Heart left ventricle (tissue), 16 donors: ENCODE measurements at places on chromosomes 16 and 17.
A peak's percentile ranks its signal among the peaks of the same experiment; 100 is the strongest.

- DNase-seq, result no peak
These were observed 4.1 kb downstream of the SP6 start for GRCh38 chr17:47846716-47847340.

DNA sequence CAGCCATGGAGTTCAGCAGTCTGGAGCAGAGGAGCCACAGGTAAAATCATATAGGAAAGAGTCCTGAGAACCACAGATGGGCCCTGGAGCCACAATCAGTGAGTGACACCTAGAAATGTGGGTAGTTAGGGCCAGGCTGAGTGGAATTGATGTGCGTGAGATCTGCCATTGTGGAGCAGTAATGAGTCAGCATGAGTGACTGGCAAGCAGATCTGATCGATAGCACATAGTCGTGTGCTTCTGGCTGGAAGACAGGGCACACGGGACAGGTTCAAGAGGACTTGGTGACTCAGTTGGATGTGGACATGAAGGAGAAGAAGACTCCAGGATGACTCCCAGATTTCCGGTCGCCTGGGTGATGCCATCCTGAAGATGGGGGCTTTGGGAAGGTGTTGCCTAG, 12.3 kb downstream of the ADORA2B start:
- DNase-seq, result no peak

GRCh38 chr16:89031715-89032659, 55.0 kb upstream of the CBFA2T3 start:
- no peak for DNase-seq

DNA sequence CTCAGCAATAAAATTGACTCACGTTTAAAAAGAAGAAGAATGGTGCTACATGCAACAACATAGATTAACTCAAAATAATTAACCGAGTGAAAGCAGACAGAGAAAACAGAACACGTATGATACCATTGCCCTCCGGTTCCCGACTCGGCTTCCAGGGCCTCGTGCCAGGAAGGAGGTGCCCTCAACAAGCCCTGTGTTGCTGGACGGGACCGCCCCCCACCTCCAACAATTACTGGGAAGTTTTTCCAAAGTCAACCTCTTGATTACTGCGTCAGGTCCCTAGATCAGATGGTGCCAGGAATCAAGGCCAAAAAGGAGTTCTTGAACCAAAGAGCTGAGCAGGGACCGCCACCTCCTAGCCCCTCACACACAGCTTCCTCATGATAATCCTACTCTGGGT, 20.4 kb downstream of the DNAH17 start:
- no peak for DNase-seq

DNA sequence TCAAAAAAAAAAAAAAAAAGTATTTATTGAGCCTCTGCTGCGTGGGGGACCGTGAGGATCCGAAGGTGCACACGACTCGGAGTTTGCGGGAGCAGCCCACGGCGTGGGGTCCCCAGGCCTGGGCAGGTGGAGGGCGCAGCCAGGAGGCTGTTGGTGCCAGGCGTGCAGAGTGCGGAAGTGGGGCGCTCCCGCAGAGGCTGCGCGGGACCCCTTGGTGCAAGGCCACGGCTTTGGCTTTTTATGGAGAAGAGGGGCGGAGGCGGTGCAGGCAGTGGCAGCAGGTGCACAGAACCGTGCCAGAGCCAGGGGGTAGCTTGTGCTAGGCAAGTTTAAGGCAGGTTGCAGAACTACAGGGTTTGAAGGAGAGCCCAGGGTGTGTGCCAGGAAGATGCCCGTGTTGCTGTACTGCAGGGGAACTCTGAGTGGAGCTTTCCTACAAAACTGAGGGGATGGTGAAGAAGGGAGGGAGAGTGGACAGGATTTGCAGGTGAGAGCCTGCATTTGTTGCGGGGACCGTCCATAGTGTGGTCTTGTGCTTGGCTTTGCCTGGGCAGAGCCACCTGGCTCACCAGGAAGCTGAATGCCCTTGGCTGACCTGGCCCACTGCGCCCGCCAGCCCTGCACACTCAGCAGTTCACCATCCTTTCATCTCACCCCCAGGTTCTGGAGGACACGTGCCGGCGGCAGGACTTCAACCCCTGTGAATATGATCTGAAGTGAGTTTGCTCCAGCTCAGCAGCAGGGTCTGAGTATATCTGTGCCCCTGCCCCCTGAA, 1.3 kb downstream of the ASPSCR1 start:
- DNase-seq, result no peak

GRCh38 chr17:48992444-48992843, 4.7 kb upstream of the IGF2BP1 start:
- no peak for DNase-seq

DNA sequence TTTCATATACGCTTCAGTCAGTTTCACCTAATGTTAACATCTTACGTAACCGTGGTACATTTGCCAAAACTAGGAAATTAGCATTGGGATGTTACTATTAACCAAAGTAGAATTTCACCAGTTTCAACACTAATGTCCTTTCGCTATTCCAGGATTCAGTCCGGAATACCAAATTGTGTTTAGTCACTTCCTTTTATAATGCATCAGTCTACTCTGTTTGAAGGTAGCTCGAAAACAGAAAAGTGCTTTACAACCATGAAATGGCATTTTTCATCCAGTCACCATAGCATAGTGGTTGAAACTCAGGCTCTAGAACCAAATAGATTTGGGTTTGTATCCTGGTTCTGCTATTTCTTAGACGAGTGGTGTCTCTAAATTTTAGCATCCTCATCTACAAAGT, 29.4 kb downstream of the AP2B1 start:
- DNase-seq, result no peak

DNA sequence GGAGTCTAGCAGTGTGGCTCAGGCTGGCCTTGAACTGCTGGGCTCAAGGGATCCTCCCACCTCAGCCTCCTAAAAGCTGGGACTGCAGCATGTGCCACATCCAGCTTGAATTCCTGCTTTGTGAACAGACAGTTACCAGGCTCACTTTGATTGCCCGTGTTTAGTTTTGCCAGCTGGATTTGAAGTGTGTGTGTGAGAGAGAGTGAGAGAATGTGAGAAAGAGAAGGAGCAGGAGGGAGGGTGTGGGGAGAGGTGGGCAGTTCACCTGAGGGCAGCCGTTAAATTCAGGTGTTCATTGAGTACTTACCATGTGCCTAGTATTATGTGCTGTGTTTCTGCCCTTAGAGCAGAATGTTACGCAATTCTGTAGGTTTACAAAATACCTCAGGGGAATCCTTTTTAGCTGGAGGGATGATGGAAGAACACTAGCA, 4.7 kb downstream of the DUSP14 start:
- no peak for DNase-seq

DNA sequence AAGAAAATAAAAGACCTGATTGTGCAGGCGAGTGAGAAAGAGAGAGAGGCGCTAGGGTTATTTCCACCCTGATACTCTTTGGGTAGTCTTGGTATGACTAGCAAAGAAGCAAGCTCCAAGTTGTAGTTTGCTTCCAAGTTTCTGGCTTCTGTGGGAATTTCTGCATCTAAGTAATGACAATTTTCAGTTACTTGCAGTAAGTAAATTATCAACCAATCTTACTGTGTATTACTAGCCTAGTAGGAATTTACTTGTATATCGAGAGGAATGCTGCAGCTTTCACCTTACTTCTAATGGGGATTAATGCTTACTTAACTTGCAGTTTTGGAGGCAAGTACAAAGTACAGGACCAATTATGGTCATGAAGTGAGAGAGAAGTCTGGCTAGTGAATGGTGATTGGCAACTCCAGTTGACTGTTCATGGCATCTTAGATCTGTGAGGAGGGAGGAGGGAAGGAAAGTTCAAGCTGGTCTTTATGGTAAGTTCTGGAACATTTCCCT, 31.9 kb downstream of the TENT4B start:
- DNase-seq, result no peak

- no peak for DNase-seq
These were observed 2.8 kb downstream of the SPHK1 start for GRCh38 chr17:76386966-76387765.

DNA sequence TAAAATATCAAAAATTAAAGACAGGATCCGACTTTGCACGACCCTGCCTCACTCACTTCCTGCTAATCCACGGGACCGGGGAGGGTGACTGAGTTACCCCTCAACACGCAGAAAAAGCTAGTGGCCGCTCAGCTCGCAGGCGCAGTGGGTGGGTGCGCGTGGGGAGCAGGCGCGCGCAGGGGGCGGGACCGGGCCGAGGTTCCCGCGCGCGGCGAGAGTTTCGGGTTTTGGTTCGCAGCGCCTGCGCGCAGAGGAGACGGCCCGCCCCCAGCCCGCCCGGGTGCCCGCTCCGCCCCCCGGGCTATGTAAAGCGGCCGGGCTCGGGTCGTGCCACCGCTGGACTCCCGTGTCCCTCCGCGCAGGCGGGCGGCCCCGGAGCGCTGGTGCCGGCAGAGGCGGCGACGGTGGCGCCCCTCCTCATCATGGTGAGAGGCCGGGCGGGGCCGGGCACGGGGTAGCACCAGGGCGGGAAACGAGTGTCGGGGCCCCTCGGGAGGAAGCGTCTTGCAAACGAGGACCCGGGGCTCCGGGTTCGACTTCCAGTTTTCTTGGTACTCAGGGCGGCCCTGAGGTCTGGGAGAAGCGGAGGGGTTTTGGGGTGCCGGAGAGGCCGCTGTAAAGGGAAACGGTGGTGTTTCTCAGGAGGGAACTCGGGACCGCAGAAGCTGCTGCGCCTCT, at the start of gene CNP:
TSS of gene CNP (plus strand) at position 333 of the 678 bp plus-strand sequence. CDS start at position 423, 90 bp downstream.
- peak; percentile 93 for DNase-seq

DNA sequence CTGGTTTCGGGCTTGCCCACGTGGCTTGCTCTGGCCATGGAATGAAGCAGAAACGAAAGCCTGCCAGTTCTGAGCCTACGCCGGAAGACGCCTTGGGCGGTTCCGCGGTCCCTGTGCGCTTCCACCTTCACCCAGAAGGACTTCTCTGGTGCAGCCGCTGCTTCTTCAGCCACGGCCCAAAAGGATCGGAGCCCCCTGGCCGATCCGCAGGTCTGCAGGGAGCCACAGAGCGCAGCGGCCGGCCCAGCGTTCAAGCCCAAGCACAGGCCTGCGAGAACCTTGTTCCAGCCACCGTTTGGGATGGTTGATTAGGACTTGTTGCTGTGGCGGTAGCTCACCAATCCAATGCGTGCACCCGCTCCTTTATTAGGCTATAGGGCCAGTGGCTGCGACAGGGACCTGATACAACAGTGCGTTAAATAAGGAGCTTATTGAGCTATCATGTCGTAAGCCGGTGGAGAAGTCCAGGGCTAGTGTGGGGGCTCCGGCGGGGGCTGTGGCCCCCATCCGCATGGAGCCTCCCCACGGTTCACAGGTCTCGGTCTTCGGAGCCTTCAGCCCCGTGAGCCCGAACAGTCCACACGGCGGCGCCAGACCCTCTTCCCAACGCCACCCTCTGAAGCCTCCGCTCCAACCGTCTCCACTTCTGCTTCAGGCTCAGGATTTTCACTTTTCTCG, 10.2 kb upstream of the MPP2 start:
- peak; percentile 55 for DNase-seq

DNA sequence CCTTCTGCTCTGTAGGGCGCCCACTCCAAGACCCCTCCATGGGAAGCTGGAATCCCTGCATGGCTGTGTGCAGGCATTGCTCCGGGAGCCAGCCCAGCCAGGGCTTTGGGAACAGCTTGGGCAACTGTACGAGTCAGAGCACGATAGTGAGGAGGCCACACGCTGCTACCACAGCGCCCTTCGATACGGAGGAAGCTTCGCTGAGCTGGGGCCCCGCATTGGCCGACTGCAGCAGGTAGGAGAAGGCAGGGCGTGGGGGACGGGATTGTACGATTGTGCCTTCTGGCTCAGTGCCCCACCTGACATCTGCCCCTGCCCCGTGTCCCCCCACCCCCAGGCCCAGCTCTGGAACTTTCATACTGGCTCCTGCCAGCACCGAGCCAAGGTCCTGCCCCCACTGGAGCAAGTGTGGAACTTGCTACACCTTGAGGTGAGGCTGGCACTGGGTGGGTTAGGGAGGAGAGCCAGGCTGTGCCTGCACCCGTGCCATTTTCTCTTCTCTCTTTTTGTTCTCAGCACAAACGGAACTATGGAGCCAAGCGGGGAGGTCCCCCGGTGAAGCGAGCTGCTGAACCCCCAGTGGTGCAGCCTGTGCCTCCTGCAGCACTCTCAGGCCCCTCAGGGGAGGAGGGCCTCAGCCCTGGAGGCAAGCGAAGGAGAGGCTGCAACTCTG, 8.7 kb upstream of the TMEM88 start:
- no peak for DNase-seq

DNA sequence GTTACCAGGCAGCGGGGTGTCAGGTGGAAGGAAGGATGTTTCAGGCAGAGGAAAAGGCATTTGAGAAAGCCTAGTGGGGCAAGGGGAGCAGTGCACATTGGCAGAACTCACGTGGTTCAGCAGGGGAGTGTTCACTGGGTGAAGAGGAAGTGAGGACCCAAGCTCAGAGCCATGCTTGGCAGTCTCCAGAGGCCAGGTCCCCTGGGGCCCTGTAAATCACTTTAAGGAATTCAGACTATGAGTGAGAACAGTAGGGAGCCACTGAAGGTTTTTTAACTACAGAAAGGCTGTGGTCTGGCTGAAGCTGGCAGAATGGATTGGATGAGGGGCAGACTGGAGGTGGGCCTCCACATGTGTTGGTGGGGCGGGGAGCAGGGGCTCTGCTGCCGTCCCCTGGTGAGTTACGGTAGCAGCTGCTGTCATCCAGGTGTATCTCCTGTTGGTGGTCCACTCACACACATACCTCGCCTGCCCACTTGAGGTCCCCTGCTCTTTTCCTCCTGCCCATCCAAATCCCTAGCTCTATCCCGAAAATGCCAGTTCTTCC, 5.1 kb downstream of the CLEC16A start:
- DNase-seq, result no peak
